Stimulated activated naive CD4-positive, alpha-beta T cell treated with Interleukin-2 at 50 U/mL for 16 hours (primary cell): ENCODE measurements at places on chromosomes 5 and 9.

DNA sequence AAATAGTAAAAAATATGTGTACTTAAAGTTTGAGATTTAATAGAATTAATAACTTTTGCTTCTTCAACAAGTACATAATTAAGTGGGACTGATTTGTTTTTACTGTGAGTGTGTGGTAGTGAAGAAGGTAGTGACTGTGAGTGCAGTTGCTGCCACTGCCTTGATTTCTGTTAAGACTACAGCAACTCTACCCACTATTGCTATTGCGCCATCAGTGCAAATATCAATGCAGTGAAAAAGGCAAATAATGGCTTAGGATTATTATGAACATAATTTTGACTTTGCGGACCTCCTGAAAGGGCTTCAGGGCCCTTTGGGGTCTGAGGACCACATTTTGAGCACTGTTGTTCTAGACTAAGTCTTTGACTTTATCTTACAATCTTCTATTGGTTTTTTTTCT, 112.0 kb upstream of the PITX1 start:
- DNase-seq, result no peak

DNA sequence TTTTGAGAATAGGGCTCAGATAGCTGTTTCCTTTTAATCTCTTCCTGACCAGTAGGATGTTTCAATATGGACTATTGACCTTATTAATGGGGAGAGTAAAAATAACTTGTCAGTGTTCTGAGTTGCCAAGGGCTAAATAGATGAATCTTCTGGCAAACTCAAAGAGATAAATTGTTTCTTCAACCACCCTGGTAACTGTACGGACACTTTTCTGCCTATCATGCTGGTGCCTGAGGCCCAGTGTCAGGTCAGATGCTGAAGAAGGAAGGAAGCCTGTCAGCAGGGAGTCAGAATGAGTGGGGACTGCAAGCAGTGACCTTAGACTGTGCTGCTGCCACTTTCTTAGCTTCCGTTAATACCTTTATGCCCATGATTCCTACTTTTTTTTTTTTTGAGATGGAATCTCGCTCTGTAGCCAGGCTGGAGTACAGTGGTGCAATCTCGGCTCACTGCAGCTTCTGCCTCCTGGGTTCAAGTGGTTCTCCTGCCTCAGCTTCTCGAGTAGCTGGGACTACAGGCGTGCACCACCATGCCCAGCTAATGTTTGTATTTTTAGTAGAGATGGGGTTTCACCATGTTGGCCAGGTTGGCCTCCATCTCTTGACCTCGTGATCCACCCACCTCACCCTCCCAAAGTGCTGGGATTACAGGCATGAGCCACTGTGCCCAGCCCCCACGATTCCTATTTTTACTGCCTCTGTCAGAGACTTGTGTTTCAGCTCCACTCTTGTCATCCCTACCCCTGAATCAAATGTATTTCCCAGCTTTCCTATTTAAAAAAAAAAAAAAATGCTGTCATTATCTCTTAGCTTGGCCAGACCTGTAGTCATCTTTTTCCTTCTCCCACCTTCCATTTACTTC, 33.7 kb downstream of the TGFBR1 start:
- no peak for DNase-seq

GRCh38 chr5:77864997-77865396, 88.9 kb upstream of the TBCA start:
- DNase-seq, result no peak

DNA sequence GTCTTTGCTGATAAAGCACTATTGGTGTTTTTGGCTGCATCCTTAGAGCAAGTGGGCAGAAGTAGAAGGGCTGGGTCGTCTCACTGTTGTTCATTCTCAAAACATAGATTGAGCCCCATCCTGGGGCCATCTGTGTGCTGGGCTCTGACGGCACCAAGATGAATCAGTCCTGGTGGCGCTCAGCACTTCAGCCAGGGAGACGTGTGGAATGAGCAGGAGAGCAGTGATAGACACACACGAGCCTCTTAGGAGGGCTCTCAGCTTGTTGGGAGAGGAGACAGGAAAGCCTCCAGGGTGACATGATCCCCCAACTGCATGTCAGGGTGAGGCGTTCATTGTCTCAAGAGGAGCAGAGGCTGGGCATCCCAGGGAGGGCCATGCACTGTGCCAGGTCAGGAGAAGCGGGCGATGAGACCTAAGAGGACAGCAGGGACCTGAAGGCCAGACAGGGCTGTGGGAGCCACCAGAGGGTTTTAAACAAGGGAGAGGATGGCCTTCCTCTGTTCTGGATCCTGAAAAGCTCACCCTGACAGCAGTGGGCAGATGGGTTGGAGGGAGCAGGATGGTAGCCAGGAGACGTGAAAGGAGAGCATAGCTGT, 115.8 kb downstream of the DAB2IP start:
- DNase-seq, result no peak

- DNase-seq, result no peak
Measured at GRCh38 chr5:24225051-24225450, 419.7 kb downstream of the CDH10 start.

DNA sequence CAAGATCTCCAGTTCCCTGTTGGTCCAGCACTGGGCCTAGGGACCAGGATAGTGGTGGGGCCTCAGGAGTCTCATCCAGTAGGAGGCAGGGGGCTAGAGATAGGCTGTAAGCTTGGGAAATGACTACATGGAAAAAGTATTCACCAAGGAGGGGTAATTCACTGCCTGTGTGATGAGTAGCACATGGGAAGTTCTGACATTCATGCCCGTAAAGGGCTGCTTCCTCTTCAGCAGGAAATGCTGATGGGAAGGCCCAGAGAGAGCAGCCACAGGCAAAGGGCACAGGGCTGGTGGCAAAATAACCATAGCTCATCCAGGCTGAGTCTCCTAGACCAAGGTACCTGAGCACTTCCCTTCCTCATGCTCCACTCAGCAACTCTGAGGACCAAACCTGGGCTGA, 23.1 kb upstream of the FRRS1L start:
- no peak for DNase-seq

DNA sequence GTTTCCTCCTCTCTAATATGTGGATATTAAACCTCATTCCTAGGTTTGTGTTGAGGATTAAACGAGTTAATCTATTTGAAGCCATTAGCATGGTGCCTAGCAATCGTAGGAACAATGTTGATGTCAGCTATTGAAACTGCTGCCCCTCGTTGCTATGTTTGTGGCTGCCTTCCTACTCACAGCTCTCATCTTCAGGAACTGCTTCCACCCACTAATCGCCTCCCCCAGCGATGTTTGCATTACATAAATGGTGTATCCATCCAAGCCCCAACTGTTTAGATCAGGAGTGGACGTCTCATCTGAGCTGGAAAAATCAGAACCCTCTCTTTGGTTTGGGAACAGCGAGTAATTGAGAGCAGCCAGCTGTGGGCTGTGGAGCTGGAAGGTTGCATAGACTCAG, 416.6 kb downstream of the ARHGEF28 start:
- no peak for DNase-seq

DNA sequence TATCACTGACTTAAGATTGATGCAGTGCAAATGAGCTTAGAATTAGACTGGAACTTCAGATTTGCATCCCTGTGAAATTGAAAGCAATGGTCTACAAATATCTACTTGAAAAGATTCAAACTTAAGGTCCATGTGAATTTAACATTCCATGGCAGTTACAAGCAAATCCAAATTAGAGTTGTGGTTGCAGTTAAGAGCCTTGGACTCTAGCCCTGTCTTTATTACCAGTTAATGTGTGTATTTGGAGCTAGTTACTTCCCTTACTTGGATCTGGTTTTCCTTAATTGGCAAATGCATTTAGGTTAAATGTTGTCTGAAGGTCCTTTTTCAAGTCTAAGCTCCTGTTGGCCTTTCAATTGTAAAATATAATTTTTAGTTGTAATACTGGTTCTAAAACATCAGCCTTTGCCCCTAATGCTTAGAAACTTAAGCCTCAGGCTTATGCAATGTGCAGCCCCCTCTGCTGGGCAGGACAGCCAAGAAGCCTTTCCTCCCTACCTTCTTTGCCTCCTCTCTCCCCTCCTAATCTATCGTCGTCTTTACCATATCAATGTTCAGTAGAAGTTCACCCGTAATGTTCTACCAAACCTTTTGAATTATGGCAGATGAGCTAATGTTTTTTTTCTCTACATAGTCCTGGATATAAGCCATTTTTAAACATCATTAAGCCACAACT, 59.5 kb downstream of the ERMP1 start:
- no peak for DNase-seq

- DNase-seq, result no peak
Measured at GRCh38 chr9:127166111-127166510, 43.7 kb upstream of the ANGPTL2 start.

- no peak for DNase-seq
Measured at GRCh38 chr9:37936965-37937364, 33.0 kb upstream of the SLC25A51 start.

DNA sequence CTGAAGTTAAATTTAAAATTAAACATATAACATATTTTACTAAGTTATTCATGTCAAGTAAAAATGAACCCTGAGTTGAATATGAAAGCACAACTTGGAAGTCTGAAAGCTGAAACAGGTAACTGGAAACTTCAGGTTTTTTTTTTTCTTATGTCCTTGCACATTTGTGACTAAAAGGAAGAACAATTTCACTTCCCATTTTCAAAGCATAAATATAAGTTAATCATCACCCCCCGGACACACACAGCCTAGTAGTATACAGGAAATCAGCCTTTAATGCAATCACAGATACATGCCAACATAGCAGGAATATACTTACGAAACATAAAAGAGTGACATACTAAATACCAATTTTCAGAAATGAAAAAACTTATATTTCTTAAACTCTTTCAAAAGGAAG, 225.9 kb downstream of the RFX3 start:
- no peak for DNase-seq

DNA sequence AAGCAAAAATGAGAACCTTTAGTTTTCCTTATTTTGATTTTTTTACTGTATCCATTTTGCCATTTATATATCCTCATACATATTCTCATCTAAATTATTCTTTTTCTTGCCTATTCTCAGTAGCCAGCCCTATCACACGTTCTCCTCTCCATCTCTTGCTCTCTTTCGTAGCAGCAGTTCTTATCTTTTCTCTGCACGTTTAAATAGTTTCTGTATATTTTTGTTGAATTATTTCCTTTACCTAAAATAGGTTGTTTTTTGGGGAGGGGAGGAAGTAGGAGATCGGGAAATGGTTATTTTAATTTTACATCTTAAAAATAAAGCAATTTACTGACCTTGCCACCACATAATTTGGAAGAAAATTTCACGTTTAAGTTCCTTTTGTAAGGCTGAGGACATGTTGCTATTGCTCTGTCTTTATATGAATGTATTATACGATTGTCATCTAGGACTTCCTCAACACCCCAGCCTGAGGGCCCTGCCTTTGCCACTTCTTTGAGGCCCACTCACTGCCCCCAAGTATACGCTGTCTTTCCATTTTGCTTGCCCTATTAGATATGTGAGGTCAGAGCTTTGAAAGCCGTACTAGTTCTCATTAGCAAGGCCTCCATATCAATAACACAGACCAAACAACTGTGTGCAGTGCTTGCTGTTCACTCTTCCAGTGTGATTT, 140.3 kb downstream of the GNAQ start:
- no peak for DNase-seq

DNA sequence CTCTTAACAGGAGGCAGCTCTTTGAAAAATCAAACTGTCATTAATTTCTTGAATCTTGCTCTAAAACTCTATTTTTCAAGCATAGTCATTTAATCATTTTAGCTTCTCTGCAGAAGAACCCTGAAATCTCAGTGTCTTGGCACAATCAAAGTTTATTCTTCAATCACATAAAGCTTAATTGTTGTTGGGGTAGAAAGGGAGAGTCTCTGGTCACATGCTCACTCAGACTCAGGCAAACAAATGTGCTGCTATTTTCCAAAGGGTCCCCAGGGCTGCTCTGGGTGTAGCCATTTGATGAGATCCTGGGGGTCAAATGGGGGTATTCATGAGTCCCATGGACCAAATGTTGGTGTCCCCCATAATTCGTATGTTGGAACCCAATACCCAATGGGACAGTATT, 114.8 kb downstream of the MSX2 start:
- DNase-seq, result no peak

DNA sequence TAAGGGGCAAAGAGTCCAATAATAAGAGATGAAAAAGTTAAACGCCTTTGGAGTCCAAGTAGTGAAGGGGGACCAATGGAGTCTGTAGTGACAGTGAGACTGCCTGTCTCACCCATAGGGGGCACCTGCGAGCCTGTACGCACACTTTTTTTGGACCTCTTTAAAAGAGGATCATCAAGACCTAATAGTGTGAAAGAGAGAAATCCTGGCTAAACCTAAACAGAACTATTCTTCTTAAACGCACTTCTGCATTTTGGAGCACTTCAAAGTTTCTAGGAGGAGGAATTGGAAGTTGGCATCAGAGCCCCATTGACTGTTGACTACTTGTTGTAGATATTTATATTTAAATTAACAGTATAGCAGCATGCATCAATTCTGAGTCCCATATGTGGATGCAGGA, 636.1 kb upstream of the KLF4 start:
- no peak for DNase-seq

DNA sequence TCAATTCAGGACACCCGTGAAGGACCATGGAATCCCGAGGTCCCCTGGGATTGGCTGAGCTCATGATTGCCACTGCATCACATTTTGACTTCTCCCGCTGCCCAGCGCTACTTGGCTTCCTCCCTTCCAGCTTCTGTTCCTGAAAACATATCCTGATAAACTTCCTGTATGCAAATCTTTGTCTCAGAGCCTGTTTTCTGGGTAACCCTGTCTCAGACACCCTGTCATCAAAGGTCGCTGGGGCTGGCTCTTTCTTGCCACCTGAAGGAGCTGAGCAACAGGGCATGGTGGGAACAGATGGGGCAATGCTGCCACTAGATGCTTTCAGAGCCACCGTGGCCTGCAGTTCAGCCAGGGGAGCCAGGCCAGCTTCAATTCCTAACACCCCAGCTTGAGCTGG, 154.3 kb upstream of the TBC1D2 start:
- no peak for DNase-seq

DNA sequence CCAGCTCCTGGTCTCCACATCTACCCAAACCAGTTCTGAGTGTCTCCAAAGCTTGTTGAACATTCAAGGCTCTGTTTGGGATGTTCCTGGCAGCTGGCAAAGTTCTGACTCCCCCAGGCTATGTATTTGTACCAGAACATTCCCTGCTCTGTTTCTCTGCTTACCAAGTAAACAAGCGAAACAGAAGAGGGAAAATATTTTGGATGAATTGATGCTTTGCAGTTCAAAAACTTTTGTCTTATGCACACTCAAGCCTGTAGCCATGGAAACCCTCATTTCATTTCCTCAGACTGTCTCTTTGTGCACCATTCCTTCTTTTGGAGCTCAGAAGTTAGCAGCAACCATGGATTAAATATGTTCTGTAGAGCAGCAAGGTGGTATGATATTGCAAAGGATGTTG, 145.8 kb downstream of the ACTL7B start:
- DNase-seq, result no peak

- DNase-seq, result no peak
Measured at GRCh38 chr5:146785065-146785464, 93.5 kb downstream of the PPP2R2B start.
